ENCODE measurements at places on chromosomes 2 and 18. TPM values are rescaled to one million over a fixed set of nuclear protein-coding genes. Genes with fewer than 3 reads are reported as not detected.

FNDC4 gene
- total RNA-seq, result 8.4 TPM

SATB2 gene
- 11.1 TPM for total RNA-seq

SP110 gene
- 17.3 TPM for total RNA-seq

DSG4 gene
- not detected for total RNA-seq

SLC9A4 gene
- not detected for total RNA-seq
